ENCODE measurements at places on chromosomes 3 and 15.

DNA sequence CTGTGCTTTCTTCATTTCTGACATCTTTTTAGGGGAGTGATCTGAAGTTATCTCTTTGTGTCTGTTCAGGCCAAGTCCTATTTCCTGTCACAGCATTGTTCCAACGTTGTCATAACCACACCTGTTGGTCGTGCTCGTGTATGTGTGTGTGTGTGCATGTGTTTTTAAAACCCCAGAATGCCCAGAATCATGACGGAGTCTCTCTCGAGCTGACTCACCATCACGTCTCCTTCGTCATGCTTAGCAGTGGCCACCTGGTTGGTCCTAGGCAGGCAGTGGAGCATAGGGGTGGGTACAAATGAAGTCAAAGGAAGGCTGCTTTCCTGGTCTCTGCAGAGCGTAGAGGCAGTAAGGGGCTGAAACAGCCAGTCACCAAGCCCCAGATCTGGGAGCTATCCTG, 126.8 kb upstream of the ABHD17C start:
- DNase-seq = no peak

GRCh38 chr3:108450444-108450843, 60.0 kb downstream of the MYH15 start:
- DNase-seq = no peak

DNA sequence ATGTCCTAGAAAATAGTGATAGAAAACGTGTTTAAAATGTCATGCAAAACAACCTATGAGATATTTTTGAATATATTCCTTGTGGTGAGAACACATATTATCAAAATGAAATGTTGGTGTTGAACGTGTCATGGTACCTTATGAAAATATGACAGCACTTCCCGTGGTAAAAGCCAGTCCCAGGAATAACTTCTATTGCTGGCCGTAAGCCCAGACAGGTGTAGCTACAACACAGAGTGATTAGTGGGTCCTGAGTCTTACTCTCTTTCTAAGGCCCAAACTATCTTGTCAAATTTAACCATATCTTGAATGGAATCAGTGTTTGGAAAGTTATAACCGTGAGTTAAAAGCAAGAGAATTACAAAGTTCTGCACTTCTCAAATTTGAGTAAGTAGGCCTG, 24.1 kb downstream of the RARB start:
- DNase-seq = peak; percentile 27

DNA sequence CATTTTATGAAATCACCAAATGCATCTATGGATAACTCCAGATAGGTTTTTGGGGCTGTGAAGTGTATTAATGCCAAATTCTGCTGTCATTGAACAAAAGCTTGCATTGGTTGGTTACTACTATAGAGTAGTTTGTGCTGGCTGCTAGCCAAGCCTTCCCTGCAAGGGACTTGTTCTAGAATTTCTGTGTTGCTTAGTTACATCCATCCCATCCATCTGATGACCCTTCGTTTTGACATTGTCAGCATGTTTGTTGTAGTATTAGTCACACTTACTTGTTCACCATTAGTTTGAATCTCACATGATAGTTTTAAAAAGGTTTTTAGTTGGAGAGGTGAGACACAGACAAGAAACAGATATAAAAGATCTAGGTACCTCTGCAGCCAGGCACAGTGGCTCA, 7.0 kb upstream of the NIPA2 start:
- DNase-seq = no peak

DNA sequence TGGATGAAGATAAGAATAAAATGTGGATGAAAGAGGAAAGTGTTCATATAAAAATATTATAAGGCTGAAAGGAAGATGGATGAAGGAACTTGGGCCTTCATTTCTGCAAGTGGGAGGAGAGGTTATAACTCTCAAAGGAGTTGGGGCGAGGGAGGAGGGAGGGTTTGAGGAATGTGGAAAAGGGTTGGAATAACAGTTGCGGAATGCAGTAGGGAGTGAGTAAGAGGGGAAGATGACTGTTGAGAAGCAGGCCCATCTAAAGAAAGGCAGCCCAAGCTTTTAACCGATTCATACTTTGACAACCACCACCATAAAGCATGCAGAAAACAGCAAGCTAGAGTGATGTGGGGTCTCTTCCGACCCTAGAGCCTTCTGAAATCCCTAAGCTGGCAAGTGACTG, 8.3 kb upstream of the TM4SF4 start:
- DNase-seq = no peak

DNA sequence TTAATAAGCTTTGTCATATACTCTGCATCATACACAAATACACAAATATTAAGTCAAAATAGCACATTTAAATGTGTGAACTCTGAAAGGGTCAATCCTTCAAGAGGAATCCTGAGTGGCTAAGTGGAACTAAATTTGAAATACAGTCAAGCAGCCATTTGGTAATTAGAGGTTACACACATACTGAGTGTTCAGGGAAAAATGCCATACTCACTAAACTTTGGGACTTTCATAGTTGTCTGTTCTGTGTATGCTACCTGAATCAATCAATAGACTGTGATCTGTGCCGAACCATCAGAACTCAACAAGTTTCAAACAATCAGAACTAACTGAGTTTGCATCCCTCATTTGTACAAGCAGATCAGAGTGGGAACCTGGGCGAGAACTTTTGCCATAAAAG, 15.3 kb downstream of the ANKRD28 start:
- no peak for DNase-seq

- no peak for DNase-seq
Measured at GRCh38 chr3:37646865-37647264, 214.8 kb upstream of the CTDSPL start.

DNA sequence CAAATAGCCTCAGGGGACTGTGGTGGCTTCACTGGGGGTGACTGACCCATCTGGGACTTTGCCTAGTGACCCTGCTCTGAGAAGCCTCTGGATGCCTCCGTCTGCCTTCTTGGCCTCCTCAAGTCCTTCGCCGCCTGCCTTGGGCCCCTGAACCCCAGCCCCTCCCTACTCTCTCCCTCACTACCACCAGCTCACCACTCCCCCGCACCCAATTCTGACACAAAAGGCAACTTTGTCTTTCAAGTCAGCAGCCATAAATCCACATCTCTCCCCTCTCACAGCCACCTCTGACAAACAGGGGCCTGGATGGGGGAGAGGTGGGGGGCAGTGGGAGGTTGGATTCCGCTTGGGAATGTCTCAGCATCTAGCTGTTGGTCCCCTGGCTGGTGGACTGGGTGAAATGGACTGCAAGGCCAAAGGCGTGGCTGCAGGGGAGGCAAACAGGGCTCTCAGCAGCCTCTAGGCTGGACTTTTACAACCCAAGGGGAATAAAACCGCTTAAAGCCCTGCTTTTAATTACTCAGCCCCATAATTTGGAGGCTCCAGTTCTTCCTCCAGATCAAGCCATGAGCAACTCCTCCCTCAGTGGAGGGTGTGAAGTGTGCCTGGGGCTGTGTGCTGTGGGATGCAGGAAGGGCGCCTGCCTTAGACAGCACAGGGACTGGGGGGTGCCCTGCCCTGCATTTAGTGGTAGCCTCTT, 33.4 kb downstream of the IGDCC3 start:
- no peak for DNase-seq

DNA sequence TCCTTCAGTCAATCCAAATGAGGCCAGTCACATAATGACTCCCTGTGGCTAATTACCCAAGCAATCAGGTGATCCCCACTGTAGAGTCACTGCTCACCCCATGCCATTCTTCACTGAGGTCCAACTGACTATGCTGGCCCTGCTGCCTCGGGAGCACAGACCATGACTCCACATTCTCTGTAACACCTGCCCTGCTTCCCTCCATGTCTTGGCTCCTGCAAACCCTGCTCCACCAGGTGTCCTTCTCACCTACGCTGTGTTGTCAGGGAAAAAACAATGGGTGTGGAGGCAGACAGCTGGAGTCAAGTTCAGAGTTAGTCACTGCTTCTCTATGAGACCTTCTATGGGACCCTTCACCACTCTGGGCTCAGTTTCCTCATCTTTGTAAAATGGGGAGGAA, 6.1 kb upstream of the SFMBT1 start:
- no peak for DNase-seq

DNA sequence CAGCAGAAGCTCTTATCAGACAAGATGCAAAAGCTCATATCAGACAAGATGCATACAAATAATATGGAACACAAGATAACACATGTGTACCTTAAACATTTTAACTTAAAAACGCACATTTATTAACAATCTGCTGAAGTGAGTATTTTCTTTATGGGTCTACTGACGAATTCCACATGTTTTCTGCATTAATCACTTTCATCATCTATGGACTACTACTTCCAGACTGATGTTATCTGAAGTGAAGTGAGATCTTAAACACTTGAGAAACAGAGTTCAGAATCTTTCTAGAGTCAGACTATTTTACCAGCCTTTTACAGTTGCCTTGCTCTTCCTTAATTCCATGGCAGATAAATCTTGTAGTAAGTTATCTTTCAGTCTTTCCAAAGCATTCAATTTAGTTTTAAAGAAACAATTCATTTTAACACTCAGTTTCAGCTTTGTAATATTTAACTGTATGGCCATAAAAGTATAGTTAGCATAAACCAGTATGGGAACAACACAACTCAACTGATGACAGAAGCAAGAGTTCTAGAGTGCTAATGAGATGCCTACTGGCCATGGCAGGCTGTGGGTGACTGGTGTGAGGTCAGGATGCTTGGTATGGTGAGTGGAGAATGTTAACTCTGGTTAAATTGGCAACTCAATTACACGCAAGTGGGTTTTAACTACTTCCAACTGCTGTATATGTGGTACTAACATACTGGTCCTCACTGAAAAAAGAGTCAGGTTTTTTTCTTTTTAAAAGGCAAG, 9.8 kb downstream of the CMTM6 start:
- DNase-seq = no peak

- DNase-seq = peak; percentile 30
Measured at GRCh38 chr3:125033135-125033534, 22.7 kb downstream of the HEG1 start.

DNA sequence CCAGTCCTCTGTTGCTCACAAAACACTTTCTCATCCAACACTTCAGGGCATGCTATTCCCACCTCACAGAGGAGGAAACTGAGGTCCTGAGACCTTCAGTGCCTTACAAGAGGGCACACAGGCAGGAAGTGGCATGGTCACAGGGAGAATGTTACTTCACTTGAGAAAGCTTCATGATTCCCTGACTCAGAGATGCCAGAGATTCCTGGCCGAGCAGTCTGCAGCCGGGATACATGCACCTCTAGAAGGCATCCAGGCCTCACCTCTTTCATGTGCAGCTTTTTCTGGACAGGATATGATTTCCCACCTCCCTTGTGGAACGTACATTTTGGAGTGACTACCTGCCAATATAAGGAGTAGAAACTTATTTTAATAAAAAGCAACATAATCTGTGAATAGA, 2.8 kb upstream of the SST start:
- no peak for DNase-seq

GRCh38 chr3:125079675-125080045, 23.9 kb upstream of the HEG1 start:
- DNase-seq = no peak

GRCh38 chr3:861721-862120, 231.1 kb upstream of the CNTN6 start:
- DNase-seq = no peak

- peak; percentile 59 for DNase-seq
Measured at GRCh38 chr3:138434875-138435772, 708 bp downstream of the ESYT3 start.

GRCh38 chr3:31936420-31937060, 44.5 kb downstream of the OSBPL10 start:
- DNase-seq = no peak

DNA sequence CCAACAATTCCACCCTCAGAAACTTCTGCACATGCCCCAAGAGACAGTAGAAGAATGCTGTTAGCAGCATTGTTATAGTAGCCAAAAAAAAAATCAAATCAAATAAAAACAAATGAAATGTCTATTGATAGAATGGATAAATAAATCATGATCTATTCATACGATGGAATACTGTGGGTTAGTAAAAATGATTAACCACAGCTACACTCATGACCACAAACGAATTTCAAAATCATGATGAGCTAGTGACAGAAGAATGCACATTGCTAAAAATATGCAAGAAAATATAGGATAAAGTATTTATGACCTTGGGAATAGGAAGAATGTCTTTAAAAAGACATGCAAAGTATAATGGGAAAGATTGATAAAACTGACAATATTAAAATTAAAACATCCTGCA, 57.5 kb upstream of the ACAN start:
- DNase-seq = no peak

DNA sequence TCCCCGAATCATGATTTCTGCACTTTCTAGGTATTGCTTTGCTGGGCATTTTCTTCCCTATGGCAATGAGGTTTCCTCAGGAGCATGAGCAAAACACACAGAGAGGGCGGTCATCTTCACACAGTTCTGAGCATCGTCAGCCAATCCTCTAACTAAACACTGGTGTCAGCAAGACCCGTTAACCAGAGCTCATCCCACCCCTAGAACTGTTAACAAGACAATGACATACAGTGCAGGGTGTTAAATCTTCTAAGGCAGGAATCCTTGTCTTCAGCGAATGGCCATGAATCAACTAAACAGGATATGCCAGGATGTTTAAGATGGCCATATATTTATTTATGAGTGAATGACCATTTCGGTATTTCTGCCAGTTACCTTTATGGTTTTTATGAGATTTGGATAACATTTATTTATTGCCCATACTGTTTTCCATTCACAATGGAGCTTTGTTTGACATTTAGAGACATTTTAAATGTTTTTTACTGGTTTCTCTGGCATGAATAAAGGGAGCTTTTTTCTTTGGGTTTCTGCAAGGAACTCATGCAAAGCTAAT, 411.5 kb upstream of the PROK2 start:
- no peak for DNase-seq

- no peak for DNase-seq
Measured at GRCh38 chr15:98673133-98673532, 24.8 kb downstream of the IGF1R start.

GRCh38 chr3:188187053-188187452, 33.1 kb downstream of the LPP start:
- DNase-seq = no peak

- no peak for DNase-seq
Measured at GRCh38 chr3:98986073-98986472, 84.6 kb upstream of the DCBLD2 start.

DNA sequence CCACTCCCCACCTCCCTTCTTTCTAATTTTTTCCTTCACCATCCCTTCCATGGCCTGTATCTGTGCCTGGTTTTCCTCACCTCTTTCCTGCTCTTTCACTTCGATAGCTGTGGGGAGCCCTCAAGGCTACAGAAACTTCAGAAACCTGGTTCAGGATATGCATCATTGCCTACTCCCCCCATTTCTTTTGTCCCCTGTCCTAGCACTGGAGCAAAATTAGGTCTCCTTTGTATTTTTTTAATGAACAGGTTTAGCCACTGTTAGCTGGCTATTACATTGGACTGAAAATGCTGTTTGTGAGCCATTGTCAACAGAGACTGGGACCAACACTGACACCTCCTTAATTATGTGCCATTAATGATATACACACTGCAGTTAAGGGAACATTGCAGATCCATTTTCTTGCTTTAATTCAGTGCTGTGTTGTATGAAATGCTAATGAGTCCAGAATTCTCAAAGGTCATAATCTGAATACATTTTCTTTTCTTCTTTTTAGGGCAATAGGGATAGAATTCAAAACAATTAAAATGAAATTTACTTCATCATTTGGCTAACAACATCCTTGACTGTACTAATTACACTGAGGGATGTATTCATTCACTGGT, 138.6 kb downstream of the PDCD6IP start:
- no peak for DNase-seq

- no peak for DNase-seq
Measured at GRCh38 chr3:42631620-42632019, 21.9 kb upstream of the ZBTB47 start.
